ENCODE measurements at places on chromosomes 11 and 22.

- no peak for DNase-seq
Observed at GRCh38 chr11:99257131-99257530, 236.4 kb downstream of the CNTN5 start.

DNA sequence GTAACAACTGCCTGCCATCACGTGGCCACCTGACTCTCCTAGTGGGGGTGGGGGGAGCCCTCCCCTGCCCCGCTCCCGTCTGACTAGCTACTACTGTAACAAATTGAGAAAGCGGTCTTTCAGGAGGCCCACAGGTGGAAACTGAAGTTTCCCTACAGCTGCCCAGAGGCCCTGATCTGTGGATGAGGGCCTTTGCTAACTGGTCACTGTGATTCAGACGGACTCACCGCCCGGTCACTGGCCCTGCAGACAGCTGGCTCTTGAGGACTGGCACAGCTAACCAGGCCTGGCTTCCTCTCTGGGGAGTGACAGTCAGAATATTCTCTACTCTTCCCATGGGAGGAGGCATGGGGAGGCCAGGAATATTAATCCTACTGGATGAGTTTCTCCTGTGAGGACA is 116.8 kb downstream of the ARHGAP8 start:
- peak; percentile 12 for DNase-seq

DNA sequence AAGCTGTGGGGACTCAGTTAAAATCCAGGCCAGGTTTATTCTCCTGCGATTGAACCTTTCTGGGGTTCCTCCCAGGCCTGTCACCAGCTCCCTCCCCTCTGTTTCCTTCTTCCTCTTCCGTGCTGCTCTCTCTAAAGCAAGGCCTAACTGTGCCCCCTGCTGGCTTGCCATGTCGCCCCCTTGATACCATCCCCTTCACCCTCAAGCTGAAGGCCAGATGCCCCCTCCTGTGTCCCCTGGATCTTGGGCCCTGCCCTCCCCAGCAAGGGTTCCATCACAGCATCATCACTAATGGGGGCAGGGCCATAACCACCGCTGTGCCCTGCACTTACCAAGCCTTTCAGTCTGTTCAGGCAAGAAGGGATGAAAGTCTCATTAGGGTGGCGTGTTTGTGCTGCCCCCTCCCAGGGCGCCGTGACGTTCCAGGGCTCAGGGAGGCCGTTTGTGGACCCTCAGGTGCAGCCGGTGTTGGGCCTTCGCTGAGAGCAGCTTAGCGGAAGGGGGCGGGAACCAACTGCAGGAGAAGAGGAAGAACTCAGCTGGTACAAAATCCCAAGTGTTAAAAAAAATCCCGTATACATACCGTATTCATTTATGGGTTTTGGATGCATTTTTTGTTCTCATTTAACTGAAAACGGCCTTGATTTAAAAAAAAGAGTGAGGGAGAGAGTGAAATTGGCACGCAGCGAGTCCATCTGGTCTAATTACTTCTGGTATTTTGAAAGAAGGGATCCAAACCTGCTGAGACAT is 69.9 kb downstream of the MPPED1 start:
- no peak for DNase-seq

DNA sequence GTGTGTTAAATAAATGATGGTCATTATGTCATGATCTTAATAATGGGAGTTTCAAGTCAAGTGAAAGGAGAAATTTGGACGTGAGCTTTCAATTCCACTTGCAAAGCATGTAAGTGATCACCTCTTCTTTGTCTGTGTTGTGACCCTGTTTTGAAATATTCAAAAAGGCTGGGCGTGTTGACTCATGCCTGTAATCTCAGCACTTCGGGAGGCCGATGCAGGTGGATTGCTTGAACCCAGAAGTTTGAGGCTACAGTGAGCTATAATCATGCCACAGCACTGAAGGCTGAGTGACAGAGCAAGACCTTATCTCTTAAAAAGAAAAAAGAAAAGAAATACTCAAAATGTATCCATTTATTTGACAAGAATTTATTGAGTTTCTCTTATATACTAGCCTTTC is 32.9 kb upstream of the EED start:
- DNase-seq, result no peak

GRCh38 chr22:16781074-16781763 is 44.0 kb downstream of the XKR3 start:
- no peak for DNase-seq

DNA sequence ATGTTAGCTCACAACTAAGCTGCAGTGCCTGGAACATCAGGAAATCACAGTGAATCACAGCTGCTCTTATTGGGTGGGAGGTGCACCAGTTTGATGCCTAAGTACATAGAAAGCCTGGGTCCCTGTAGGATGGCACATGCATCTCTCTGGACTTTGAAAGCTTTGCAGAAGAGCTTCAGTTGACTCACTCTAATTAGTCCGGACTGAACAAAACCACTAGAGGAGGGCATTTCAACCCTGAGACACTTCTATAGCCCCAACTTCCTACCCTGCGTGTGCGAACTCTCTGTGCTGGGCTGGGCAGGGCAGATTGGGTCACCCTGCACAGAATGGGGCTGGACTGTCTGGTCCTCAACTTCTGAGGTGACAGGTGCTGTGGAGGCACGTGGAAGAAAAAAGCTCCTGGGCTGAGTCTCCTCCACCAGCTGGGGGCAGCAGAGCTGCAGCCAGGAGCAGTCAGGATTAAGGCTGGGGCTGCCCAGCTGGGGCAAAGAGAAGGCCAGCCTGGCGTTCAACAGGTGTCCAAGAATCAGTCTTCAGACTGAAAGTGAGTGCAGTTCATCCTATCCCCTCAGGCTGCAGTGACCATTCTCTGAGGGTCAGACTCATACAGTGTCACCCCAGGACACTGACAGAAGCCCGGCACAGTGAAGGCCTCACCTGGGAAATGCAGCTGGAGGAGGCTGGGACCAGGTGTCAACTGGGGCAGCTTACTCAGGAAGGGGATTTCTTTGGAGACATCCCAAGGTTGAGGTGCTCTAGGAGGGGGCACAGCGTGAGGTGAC is 22.1 kb downstream of the GGTLC2 start:
- DNase-seq, result peak; percentile 46

DNA sequence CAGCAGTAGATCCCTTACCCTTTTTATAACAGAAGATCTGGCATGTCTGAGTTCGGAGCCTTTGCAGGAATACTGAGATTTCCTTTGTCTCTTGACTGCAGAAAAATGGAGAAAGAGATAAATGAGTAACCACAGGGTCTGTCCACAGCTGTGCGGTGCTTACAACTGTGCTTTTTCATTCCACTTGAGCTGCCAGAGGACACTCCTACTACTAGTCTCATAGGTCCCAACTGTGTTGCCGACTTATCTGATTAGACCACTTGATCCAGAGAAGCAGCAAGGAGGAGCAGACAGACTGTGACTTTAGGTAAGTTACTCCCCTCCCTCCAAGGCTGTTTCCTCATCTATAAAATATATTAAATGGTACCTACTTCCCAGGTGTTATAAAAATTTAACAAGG is 17.5 kb downstream of the FAM227A start:
- peak; percentile 18 for DNase-seq

GRCh38 chr22:29623553-29624169 is 20.2 kb downstream of the NF2 start:
- DNase-seq, result no peak

DNA sequence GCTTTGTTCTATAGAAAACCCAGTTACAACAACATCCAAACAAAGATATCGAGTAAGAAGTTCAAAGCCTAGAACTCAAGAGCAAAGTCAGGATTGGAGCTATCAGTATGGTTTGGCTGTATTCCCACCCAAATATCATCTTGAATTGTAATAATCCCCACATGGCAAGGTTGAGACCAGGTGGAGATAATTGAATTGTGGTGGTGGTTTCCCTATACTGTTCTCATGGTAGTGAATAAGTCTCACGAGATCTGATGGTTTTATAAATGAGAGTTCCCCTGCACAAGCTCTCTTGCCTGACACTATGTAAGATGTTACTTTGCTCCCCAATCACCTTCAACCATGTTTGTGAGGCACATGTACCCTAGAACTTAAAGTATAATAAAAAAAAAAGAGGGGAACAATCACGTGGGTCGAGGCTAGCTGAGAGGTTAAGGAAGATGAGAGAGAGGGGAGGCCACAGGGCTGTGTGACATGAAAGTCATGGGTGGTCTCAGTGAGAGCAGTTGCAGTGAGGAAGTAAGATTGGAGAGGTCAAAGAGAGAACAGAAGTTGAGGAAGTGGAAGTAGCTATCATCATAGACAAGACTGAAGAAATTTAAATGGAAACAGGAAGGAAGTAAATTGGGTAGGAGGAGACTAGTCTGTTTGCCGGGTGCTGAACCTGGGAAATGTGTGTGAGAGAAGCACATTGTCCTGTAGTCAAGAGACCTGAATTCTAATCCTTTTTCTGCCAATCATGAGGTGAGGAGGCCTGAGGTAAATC is 80.1 kb upstream of the CD44 start:
- no peak for DNase-seq

DNA sequence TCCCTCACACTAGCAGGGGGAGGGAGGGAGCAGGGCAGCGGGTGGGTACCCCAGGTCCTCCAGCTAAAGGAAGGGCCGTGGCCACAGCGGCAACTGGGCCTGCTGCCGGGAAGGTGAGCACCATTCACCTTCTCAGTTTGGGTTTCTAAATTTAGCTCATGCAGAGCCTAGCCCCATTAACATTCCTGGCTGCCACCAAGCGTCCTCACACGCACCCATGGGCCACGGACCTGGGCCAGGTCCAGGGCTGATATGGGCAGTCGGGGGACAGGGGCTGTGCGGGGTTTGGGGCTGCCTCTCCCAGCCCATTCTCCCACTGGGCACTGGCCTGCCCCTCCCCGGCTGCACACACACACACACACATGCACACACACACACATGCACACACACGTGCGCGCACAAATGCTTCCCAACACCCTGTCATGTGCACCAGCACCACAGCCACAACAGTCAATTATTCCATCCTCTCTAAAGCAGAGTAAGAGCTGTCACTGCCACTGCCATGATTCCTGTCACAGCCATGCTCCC is 28.7 kb downstream of the SYT7 start:
- DNase-seq, result no peak

DNA sequence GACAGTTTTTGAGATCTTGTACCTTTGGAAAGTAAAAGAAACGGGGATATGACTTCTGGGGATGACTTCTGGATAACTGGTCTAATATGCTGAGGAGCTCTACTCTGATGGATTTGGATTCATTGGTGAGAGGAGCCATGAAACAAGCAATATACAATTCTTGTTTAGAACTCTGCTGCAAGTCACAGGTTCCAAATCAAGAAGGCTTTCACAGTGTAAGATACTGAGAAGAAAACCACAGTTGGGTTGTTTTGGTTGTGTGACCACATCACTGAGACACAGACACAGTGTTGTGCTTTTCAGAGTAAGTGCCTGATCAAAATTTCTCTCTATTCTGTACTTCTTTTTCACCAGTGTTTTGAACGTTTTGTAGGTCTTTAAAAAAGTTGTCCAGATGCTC is 13.1 kb upstream of the UCP2 start:
- no peak for DNase-seq

- no peak for DNase-seq
Observed at GRCh38 chr11:127338380-127339259, 338.1 kb upstream of the KIRREL3 start.

GRCh38 chr11:11845071-11845470 is 3.3 kb downstream of the USP47 start:
- DNase-seq, result no peak

- DNase-seq, result no peak
Observed at GRCh38 chr11:10892250-10892649, 34.4 kb upstream of the ZBED5 start.

DNA sequence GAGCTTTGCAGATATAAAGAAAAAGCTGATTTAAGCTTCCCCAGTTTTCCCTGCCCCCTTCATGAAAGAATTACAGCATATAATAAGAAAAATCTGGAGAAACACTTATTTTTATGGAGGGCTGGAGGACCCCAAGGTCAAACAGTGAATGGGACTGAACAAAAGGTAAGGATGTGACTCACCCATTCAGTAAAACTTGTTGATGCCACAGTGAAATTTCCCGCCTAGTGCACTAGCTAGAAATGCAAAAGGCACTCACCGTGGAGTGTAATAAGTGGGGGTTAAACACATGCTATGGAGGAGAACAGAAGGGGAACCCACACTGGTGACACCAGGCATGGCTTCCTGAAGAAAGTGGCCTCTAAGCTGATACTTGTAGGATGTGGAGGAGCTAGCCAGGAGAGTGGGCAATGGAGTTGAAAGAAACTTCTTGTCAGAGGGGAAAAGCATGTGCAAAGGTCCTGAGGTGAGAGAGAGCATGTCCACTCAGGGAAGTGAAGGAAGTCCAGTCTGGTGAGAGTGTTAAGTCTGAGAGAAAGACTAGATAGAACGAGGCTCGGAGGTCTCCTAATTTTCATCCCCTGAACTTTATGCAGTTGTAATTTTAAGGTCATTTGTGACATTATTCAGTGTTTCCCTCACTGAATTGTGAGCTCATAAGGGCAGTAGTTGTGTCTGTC is 77.1 kb downstream of the MIAT start:
- DNase-seq, result no peak

GRCh38 chr22:23219822-23220484 is 39.6 kb downstream of the BCR start:
- DNase-seq, result peak; percentile 61

DNA sequence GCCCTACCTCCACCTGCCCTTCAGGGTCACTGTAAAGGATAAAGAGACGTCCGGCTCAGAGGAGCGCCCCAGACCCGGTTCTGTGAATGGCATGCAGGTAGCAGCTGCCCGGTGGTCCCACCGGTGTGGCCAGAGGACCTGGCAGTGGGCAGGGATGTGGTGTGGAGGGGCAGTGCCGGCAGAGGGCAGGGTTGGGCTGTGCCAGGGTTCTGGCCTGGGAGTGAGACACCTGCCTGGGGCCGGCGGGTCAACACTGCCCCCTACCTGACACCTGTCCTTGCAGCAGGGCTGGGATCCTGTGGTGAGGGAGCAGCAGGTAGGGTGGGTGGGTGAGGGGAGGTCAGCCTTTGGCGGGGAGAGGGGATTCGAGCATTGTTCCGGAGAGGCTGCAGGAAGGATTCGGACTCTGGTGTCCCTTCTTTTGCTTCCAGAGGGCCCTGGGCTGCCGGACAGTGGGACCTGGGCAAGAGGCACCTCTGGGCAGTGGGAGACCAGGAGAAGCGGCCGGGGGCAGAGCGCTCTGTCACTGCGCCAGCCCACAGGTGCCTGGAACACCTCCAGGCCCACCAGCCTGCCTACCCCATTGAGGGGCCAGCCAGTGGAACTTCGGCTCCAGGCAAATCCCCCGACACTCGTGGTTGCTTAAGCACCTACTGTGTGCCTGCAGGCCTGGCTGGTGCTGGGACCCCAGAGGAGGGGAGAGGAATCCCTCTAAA is 1.6 kb upstream of the PHLDA2 start:
- DNase-seq, result peak; percentile 23

DNA sequence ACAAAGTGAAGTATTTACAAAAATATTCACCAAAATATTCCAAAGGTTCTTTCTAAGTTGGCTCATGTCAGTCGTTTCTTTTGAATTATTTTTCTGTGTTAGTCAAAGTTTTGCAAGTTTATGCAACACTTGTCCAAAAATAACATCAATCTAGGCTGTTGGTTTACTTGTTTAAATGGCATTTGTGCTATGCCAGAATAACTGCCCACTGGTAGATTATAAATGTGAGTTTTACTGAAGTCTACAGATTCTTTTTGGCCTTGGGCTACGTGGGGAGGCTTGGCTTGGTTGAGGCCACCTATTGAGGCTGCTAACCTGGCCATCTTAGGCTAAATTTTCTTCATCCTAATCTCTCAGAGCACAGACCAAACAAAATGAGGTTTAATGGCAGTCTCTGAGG is 1091.9 kb upstream of the RAG2 start:
- no peak for DNase-seq
